Vagina (tissue), 2 donors: ENCODE measurements at places on chromosomes 2 and 18.
A peak's percentile ranks its signal among the peaks of the same experiment; 100 is the strongest.

- H3K4me3 ChIP-seq, result no peak overlapping the region
- H3K27me3 ChIP-seq, result no peaks in the 10 kb centered on the region
- H3K27ac ChIP-seq, result no peak overlapping the region
- DNase-seq, result no peak
- H3K36me3 ChIP-seq, result no peaks in the 10 kb centered on the region
Measured at GRCh38 chr2:222670191-222671038, 1.0 kb upstream of the MOGAT1 start.

GRCh38 chr2:37318401-37318800 is 6.2 kb downstream of the PRKD3 start:
- H3K27me3 ChIP-seq, result no peaks in the 10 kb centered on the region
- peaks cover 49% of the 10 kb centered on the region for H3K4me1 ChIP-seq
- DNase-seq, result no peak
- no peak overlapping the region for H3K27ac ChIP-seq
- H3K4me3 ChIP-seq, result no peak overlapping the region

GRCh38 chr2:157246765-157247407 is 10.6 kb upstream of the GALNT5 start:
- H3K4me3 ChIP-seq, result no peak overlapping the region
- no peaks in the 10 kb centered on the region for H3K36me3 ChIP-seq
- no peak for DNase-seq
- H3K27me3 ChIP-seq, result no peaks in the 10 kb centered on the region
- peak overlapping the region; percentile 44 for H3K27ac ChIP-seq

GRCh38 chr2:68468801-68469200 is 1.4 kb downstream of the APLF start:
- H3K27ac ChIP-seq, result no peak overlapping the region
- DNase-seq, result no peak
- peaks cover 31% of the 10 kb centered on the region for H3K4me1 ChIP-seq
- H3K36me3 ChIP-seq, result no peaks in the 10 kb centered on the region
- H3K27me3 ChIP-seq, result no peaks in the 10 kb centered on the region
- H3K4me3 ChIP-seq, result no peak overlapping the region

GRCh38 chr2:135742325-135742757 is 686 bp downstream of the UBXN4 start:
- no peak for DNase-seq
- peaks cover 36% of the 10 kb centered on the region for H3K4me1 ChIP-seq
- peak overlapping the region; percentile 100 for H3K27ac ChIP-seq
- peak overlapping the region; percentile 99 for H3K4me3 ChIP-seq
- no peaks in the 10 kb centered on the region for H3K27me3 ChIP-seq
- peaks cover 1% of the 10 kb centered on the region for H3K36me3 ChIP-seq

- H3K4me1 ChIP-seq, result peaks cover 20% of the 10 kb centered on the region
- DNase-seq, result no peak
Measured at GRCh38 chr2:39013871-39014270, 107.0 kb downstream of the SOS1 start.

DNA sequence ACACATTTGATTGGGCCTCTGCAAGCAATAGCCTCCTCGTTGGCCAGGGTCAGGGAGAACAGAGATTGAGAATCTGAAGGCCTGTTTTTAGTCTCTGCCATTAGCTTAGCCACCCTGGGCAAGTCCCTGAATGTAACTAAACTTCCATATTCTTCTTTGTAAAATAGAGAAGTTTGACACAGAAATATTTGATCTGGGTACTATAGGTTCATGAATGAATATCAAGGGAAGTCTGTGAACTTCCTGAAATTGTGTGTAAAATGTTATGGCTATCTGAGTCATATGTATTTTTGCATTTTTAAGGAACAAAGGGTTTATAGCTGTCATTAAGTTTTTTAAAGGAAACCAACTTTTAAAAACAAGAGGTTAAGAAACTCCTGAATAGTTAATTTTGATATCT is 23.2 kb downstream of the RND3 start:
- no peak overlapping the region for H3K27ac ChIP-seq
- no peak for DNase-seq
- H3K27me3 ChIP-seq, result no peaks in the 10 kb centered on the region
- H3K36me3 ChIP-seq, result no peaks in the 10 kb centered on the region
- peaks cover 33% of the 10 kb centered on the region for H3K4me1 ChIP-seq
- H3K4me3 ChIP-seq, result no peak overlapping the region

DNA sequence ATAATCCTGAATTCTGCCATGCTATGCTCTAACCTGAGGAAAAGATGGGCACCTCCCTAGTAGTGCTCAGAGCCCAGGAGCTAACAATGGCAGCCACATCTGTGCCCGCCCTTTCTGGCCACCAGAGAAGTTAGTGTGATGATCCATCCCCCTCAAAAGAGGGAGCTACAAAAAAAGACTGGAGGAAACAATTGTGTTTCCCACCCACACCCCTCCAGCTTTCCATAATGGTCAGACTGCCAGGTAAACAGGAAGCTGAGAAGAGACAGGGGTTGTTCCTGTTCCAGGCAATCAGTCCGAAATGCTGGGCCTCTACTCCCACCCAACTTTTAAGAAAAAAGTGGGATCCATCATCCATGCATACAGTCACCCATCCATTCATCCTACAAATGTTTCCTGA is 3.2 kb downstream of the TBC1D8 start:
- H3K27ac ChIP-seq, result no peak overlapping the region
- no peak overlapping the region for H3K4me3 ChIP-seq
- no peak for DNase-seq
- H3K4me1 ChIP-seq, result peaks cover 39% of the 10 kb centered on the region
- H3K36me3 ChIP-seq, result no peaks in the 10 kb centered on the region

- H3K27ac ChIP-seq, result no peak overlapping the region
- no peaks in the 10 kb centered on the region for H3K27me3 ChIP-seq
- no peak overlapping the region for H3K4me3 ChIP-seq
- no peaks in the 10 kb centered on the region for H3K36me3 ChIP-seq
- no peak for DNase-seq
Measured at GRCh38 chr2:19332503-19332902, 25.9 kb downstream of the OSR1 start.

DNA sequence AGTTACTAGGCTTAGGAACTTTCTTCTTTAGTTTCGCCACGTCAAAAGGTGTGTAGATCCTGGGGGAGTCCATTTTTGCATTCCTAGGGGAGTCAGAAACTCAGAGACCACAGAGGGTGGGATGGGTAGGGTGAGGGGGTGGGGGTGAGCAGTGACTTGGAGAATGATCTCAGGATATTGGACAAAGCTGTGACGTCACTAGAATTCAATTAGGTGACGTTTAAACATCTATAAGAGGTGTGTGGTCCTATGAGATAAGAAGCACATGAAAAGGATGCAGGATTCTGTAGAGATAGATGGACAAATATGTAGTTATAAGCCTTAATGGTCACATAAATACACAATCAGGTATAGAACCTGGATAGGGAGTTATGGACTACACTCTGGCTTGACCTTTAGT is 21.5 kb downstream of the SLC4A3 start:
- H3K4me3 ChIP-seq, result no peak overlapping the region

GRCh38 chr18:48927286-48928080 is 23.3 kb downstream of the SMAD7 start:
- peak overlapping the region; percentile 94 for H3K27ac ChIP-seq
- no peak overlapping the region for H3K4me3 ChIP-seq
- H3K4me1 ChIP-seq, result peaks cover 97% of the 10 kb centered on the region
- no peak for DNase-seq

DNA sequence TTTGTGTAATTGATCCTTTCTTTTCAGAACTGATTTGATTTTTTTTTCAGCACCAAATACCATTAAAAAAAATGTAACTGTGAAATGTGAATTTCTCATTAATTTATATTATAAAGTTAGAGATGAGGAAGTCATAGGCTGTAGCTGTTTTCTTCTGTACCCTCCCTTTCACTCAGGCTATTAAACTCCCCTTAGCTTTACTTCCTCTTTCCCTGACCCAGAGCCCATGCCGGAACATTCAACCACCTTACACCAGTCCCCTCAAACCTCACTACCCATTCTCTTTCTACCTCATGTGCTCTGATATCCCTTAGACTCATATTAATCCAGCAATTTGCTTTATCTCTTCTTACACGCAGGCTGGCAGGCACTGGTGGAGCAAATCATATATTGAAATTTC is 12.4 kb downstream of the GALNT5 start:
- H3K36me3 ChIP-seq, result no peaks in the 10 kb centered on the region
- H3K4me3 ChIP-seq, result no peak overlapping the region
- H3K27ac ChIP-seq, result no peak overlapping the region
- DNase-seq, result no peak

GRCh38 chr2:190792956-190793888 is 87.4 kb upstream of the GLS start:
- peaks cover 15% of the 10 kb centered on the region for H3K4me1 ChIP-seq
- H3K36me3 ChIP-seq, result no peaks in the 10 kb centered on the region
- H3K27ac ChIP-seq, result no peak overlapping the region
- H3K27me3 ChIP-seq, result no peaks in the 10 kb centered on the region
- DNase-seq, result no peak
- no peak overlapping the region for H3K4me3 ChIP-seq

GRCh38 chr2:162974771-162975170 is 136.2 kb upstream of the KCNH7 start:
- H3K27ac ChIP-seq, result no peak overlapping the region
- H3K36me3 ChIP-seq, result no peaks in the 10 kb centered on the region
- no peak for DNase-seq
- no peaks in the 10 kb centered on the region for H3K4me1 ChIP-seq
- H3K27me3 ChIP-seq, result no peaks in the 10 kb centered on the region
- H3K4me3 ChIP-seq, result no peak overlapping the region

DNA sequence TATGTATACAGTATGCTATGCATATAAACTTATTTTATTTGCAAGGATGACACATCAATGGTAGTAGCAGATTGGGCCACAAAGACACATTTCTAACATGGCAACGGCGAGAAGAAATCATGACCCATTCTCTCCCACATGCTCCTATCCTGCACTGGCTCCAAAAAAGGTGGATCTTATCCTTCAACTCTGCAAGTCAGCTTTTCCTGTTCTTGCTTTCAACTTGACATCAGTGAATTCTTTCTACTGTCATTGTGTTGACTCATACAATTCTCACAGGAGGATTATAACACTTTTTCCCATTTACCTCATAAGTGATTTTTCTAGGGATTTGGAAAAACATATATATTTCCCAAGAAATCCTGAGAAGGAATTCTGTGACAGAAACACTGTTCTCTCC is 53.1 kb downstream of the ACVR1 start:
- H3K4me1 ChIP-seq, result peaks cover 42% of the 10 kb centered on the region
- no peak overlapping the region for H3K4me3 ChIP-seq
- H3K36me3 ChIP-seq, result no peaks in the 10 kb centered on the region
- no peak overlapping the region for H3K27ac ChIP-seq
- no peak for DNase-seq

GRCh38 chr2:151422917-151423439 is 13.3 kb downstream of the RIF1 start:
- H3K4me3 ChIP-seq, result no peak overlapping the region
- no peak for DNase-seq
- H3K4me1 ChIP-seq, result no peaks in the 10 kb centered on the region
- no peak overlapping the region for H3K27ac ChIP-seq
- H3K36me3 ChIP-seq, result no peaks in the 10 kb centered on the region
- no peaks in the 10 kb centered on the region for H3K27me3 ChIP-seq

- no peak overlapping the region for H3K4me3 ChIP-seq
- no peaks in the 10 kb centered on the region for H3K36me3 ChIP-seq
- no peaks in the 10 kb centered on the region for H3K4me1 ChIP-seq
- H3K27me3 ChIP-seq, result no peaks in the 10 kb centered on the region
- DNase-seq, result no peak
- no peak overlapping the region for H3K27ac ChIP-seq
Measured at GRCh38 chr18:49467019-49467563, 6.6 kb upstream of the DYM start.

- no peak overlapping the region for H3K27ac ChIP-seq
- no peak for DNase-seq
- no peaks in the 10 kb centered on the region for H3K36me3 ChIP-seq
Measured at GRCh38 chr2:136122661-136123060, 4.7 kb upstream of the CXCR4 start.

DNA sequence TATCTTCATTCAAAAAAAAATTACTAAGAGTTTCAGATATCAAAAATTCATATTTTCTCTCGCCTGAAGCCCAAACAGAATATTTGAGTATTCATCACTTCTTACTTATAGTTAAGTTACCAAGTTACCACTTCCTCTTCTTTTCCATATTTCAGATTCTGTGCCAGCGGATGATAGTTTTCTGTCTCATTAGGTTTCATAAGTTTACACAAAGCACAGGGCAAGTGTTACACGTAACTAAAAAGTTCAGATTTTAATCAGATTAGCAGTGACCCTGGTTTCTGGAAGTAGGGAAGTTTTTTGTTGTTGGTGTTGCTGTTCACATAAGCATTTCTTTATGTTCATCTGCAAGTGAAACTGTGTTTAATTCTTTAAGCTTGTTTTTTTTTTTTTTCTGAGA is 10.2 kb downstream of the AFTPH start:
- DNase-seq, result no peak
- no peaks in the 10 kb centered on the region for H3K36me3 ChIP-seq
- H3K4me1 ChIP-seq, result peaks cover 39% of the 10 kb centered on the region
- no peak overlapping the region for H3K27ac ChIP-seq

GRCh38 chr2:205752924-205753323 is 70.6 kb downstream of the NRP2 start:
- H3K4me3 ChIP-seq, result no peak overlapping the region
- H3K27ac ChIP-seq, result no peak overlapping the region
- DNase-seq, result no peak
- no peaks in the 10 kb centered on the region for H3K27me3 ChIP-seq
- no peaks in the 10 kb centered on the region for H3K36me3 ChIP-seq

DNA sequence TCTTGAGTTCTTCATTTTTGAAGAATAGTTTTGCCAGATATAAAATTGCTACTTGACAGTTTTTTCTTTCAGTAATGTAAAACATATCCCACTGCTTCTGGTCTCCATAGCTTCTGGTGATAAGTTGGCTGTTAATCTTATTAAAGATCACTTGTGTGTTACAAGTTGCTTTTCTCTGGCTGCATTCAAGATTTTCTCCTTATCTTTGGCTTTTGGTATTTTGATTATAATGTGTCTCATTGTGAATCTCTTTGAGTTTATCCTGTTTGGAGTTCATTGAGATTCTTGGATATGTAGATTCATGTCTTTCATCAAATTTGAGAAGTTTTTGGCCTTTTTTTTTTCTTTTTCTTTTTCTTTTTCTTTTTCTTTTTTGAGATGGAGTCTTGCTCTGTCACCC is 20.2 kb upstream of the ADNP2 start:
- no peaks in the 10 kb centered on the region for H3K27me3 ChIP-seq
- H3K4me1 ChIP-seq, result no peaks in the 10 kb centered on the region
- no peak for DNase-seq
- H3K36me3 ChIP-seq, result no peaks in the 10 kb centered on the region
- no peak overlapping the region for H3K4me3 ChIP-seq

- no peaks in the 10 kb centered on the region for H3K36me3 ChIP-seq
- H3K4me1 ChIP-seq, result no peaks in the 10 kb centered on the region
- DNase-seq, result no peak
- H3K27me3 ChIP-seq, result no peaks in the 10 kb centered on the region
- H3K27ac ChIP-seq, result no peak overlapping the region
Measured at GRCh38 chr2:195548198-195548940, 108.7 kb upstream of the SLC39A10 start.
